Uterus (tissue), 4 donors: ENCODE measurements at places on chromosomes 16 and 17.

DNA sequence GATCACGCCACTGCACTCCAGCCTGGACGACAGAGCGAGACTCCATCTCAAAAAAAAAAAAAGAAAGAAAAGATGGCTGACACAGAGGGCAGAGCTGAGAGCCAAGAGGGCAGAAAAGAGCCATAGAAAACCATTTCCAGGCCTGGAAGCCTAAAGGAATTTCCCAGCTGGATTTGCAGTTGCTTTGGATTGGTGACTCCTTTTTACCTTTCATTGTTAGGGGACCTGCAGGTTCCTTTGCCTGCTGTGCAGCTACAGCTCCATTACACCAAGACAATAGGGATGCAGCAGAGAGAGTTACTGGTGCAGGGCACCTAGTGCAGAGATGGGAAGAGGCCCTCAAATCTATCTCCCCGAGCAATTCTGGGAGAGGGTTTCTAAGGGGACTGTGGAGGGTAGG is 18.4 kb downstream of the ZNF668 start:
- H3K27ac ChIP-seq: no peak overlapping the region
- H3K4me3 ChIP-seq: no peak overlapping the region
- H3K27me3 ChIP-seq: no peaks in the 10 kb centered on the region
- H3K36me3 ChIP-seq: no peaks in the 10 kb centered on the region
- no peak for DNase-seq
- H3K4me1 ChIP-seq: no peaks in the 10 kb centered on the region

DNA sequence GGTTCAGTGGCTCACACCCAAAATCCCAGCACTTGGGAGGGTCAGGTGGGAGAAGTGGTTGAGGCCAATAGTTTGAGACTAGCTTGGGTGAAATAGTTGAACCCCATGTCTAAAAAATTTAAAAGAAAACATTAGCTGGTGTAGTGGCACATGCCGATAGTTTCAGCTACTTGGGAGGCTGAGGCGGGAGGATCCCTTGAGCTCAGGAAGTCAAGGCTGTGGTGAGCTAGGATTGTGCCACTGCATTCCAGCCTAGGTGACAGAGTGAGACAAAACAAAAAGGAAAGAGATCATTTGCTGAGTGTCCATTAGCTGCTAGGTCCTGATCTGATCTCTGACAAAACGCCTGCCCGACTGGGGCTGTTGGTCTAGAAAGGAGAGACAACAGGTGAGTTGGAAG is 14.1 kb upstream of the DBNDD1 start:
- H3K36me3 ChIP-seq: no peaks in the 10 kb centered on the region
- H3K27ac ChIP-seq: no peak overlapping the region
- no peaks in the 10 kb centered on the region for H3K4me1 ChIP-seq
- no peaks in the 10 kb centered on the region for H3K27me3 ChIP-seq

DNA sequence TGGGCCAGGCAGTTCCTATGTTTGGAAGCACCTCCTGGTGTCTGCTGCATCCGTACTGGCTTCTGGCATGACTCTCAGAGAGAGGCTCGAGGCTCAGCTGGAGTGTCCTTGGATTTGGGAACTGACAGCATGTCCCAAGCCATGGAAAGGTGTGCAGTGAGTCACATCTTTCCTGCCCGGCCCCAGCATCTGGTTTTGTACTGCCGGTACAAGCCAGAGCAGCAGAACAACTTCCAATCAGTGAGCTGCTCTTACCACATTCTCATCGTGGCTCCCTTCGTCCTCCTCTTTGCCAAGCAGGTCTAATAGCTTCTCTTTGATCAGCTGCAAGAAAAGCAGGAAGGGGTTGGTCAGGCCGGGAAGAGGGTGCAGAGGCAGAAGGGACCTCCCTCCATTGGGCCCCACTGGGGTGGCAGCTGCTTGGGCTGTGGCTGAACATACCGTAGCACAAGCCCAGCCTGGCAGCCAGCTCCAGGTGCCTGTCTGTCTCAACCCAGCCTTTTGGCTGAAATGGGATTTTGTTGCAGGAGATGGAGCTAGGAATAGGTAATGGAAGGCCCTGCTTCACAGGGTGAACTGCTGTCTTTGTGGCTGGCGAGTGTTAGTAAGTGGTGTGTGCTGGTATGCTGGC is 24.2 kb downstream of the SPACA3 start:
- no peak overlapping the region for H3K27ac ChIP-seq
- H3K4me1 ChIP-seq: no peaks in the 10 kb centered on the region
- H3K4me3 ChIP-seq: no peak overlapping the region
- H3K36me3 ChIP-seq: no peaks in the 10 kb centered on the region
- no peak for DNase-seq

- DNase-seq: peak; percentile 85
- no peak overlapping the region for H3K4me3 ChIP-seq
- H3K4me1 ChIP-seq: peaks cover 19% of the 10 kb centered on the region
- H3K27me3 ChIP-seq: no peaks in the 10 kb centered on the region
- H3K27ac ChIP-seq: peak overlapping the region; percentile 86
These were observed 35.3 kb downstream of the SOCS3 start for GRCh38 chr17:78324391-78325075.

DNA sequence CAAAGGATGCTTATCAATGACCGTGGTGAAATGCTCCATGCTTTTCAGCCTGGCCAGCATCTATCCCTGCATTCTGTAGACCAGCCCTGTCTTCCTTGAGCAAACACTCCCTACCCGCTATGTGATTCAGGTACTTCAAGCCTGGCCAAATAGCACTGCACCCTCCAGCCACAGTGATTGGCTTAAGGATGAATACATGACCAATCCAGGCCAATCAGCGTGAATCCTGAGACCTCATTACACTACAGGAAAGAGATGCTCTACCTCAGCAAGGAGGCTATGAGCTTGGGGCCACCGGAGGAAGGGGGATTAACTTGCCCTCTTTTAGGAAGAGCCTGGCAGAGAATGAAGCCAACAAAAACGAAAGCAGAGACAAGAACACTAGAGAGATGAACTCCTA is 162.5 kb downstream of the ZNF423 start:
- no peaks in the 10 kb centered on the region for H3K4me1 ChIP-seq
- DNase-seq: no peak
- H3K27me3 ChIP-seq: no peaks in the 10 kb centered on the region
- no peak overlapping the region for H3K27ac ChIP-seq
